Daoy (cell line): ENCODE measurements at places on chromosomes 11 and 22.

GRCh38 chr11:42521994-42522393 is 789.8 kb upstream of the API5 start:
- no peak for DNase-seq

GRCh38 chr22:24335496-24335895 is 64.9 kb downstream of the SPECC1L start:
- DNase-seq = no peak

DNA sequence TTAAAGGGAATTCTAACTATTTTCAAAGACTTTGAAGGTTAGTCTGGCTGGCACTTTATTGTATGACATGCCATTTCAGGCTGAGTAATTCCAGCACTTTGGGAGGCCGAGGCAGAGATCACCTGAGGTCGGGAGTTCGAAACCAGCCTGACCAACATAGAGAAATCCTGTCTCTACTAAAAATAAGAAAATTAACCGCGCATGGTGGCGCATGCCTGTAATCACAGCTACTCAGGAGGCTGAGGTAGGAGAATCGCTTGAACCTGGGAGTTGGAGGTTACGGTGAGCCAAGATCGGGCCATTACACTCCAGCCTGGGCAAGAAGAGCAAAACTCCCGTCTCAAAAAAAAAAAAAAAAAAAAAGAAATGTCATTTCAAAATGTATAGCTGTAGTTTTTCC is 95.6 kb downstream of the RDX start:
- DNase-seq = no peak

DNA sequence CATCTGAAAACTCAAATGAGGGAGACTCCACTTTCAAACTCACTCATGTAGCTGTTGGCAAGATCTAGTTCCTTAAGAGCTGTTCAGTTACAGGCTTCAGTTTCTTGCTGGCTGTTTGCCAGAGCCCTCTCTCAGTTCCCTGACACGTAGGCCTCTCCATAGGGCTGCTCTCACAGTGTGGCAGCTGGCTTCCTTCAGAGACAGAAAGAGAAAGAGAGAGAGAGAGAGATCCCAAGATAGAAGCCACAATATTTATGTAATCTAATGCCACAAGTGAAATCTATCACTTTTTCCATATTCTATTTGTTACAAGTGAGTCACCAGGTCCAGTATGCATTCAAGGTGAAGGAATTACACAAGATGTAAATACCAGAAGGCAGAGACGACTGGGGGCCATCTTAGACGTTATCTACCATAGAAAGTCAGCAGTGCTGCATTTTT is 168.8 kb downstream of the RCN1 start:
- DNase-seq = peak; percentile 70

GRCh38 chr22:49825944-49826602 is 1.6 kb downstream of the BRD1 start:
- DNase-seq = peak; percentile 41

GRCh38 chr11:73404048-73404447 is 27.8 kb downstream of the RELT start:
- peak; percentile 45 for DNase-seq

DNA sequence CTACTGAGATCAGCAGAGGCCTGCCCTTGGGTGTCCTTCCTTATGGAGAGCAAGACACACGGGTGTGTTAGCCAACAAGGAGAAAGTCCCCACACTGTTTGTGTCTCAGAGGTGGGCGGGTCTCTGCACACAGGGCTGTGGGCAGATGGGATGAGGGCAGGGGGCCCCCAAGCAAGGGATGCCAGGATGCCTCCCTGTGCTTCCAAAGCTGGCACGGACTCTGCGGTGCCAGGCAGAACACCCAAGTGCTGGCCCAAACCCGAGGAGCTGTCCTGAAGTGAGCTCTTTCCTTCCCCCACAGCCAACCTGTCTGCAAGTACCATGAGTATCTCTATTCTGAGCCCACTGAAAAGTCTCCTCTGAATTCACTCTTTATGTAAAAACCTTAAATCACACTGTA is 273.3 kb downstream of the CTTN start:
- no peak for DNase-seq

DNA sequence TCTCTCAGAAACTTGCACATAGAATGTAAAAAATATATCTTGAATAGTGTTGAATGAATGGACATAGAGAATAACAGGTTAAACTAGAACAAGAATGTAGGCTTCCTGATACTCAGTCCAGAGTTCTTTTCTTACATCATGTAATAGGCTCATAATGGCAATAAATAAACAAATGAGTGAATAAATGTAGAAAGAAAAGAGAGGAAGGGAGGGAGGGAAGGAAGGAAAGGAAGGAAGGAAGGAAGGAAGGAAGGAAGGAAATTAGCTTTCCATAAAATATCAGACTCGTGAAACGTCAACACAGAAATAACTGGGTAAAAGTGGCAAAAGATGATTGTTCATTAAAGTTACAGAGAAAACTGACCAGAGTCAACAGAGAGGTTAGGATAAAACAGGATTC is 2001.0 kb downstream of the LRRC4C start:
- DNase-seq = no peak

DNA sequence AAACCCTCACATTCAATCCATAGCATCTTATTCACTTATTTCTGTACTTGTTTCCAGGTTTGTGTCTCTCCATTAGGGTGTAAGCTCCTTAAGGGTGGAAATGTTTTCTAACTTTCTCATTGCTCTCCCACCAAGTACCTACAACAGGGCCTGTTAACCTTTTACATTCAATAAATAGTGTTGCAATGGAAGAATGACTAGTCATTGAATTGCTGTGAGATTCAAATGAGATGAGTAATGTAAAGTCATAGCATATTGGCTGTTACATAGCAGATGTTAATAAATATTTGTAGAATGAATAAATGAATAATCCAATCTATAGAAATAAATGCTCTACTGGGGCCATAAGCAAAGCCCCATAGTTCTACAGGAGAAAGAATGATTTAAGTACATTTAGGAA is 75.4 kb upstream of the DDI1 start:
- DNase-seq = no peak

GRCh38 chr11:39810358-39810757 is 1649.1 kb downstream of the LRRC4C start:
- no peak for DNase-seq

DNA sequence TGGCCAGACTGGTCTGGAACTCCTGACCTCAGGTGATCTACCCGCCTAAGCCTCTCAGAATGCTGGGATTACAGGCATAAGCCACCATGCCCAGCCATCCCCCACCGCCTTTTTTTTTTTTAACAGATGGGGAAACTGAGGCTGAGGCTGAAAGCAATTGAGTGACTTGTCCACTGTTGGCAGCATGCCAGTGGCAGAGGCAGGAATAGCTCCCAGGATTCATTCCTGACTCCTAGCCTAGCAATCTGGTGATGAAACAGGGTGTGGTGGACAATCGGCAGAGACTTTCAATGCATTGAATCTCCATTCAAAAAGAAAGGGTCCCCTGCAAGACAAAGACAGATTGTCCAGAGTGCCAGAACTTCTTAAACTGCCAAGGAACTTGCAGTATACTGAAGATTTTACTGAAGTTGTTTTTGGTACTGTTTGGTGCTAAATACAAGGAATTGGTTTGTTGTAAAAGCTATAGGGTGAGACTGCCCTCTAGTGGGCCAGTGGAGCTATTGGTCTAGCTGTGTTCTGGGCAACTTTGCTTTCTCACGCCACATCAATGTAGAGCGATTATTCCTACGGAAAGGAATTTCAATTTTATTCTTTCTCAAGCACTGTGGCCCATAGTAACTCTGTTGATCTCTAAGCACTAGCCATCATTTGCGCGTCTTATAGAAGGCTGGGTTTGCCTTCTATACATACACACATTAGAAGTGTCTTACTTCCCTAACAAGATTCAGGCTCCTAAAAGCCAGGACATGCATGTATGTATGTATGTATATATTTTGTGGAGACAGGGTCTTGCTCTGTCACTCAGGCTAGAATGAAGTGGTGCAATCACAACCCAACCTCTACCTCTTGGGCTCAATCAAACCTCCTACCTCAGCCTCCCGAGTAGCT is 21.0 kb downstream of the C22orf31 start:
- DNase-seq = peak; percentile 79

DNA sequence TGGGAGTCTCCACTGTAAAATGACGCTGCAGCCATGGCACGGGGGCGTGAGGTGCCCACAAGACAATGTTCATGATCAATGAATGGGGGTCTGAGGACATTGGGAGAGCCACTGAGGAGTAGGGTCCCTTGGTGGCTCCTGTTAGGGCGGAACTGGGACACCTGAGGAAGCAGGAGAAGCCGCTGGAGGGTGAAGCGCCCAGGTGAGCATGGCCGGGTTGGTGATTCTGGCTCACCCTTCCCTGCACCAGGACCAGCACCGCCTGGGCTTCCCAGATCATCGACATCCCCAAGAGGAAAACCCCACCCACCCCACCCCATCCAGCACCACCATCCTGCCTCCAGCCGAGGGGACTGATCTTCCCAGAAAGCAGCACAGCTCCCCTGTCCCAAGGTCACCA is 30.6 kb downstream of the SHANK2 start:
- no peak for DNase-seq

DNA sequence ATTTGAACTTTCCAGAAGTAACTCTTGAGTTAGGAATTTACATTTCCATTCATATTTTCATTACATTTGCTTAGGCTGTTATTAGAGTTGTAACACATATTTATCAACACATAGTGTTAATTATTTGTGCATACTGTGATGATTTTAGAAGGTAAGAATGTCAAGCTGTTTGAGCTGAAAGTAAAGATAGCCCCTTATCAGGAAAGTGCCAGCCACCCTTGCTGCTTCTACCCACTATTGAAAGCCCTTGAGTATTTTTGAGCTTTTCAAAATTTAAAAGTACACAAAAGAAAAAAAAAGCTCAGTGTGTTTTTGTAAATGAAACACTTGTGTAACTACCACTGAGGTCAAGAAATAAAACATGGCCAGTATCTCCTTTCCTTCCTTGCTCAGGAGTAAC is 8.0 kb downstream of the APLP2 start:
- no peak for DNase-seq

DNA sequence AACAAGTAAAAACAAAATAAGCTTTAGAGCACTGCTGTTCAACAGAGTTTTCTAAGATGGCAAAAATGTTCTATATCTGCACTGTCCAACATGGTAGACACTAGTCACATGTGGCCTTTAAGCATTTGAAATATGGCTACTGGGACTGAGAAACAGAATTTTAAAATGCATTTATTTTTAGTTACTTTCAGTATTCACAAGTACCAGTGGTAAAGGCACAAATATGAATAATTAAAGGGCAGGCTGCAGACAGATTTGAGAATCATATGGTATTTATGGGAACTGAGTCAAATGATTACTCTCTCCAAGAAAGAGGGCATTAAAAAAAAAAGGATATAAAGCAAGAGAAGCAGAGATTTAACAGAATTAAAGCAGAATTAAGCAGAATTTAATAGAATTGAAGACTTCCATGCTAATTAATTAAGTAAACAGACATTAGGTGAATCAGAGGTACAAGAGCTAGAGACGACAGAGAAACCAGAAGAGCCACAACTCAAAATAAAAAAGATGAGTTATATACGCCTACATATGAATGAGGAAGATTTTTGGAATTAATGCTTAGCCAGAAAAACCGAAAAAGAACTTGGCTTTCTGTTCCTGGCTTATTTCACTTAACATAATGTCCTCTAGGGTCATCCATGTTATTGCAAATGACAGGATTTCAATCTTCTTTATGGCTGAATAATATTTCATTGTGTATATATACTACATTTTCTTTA is 160.4 kb downstream of the ATG16L2 start:
- DNase-seq = no peak

- DNase-seq = no peak
Observed at GRCh38 chr22:22813126-22814075, 74.2 kb upstream of the IGLL5 start.

DNA sequence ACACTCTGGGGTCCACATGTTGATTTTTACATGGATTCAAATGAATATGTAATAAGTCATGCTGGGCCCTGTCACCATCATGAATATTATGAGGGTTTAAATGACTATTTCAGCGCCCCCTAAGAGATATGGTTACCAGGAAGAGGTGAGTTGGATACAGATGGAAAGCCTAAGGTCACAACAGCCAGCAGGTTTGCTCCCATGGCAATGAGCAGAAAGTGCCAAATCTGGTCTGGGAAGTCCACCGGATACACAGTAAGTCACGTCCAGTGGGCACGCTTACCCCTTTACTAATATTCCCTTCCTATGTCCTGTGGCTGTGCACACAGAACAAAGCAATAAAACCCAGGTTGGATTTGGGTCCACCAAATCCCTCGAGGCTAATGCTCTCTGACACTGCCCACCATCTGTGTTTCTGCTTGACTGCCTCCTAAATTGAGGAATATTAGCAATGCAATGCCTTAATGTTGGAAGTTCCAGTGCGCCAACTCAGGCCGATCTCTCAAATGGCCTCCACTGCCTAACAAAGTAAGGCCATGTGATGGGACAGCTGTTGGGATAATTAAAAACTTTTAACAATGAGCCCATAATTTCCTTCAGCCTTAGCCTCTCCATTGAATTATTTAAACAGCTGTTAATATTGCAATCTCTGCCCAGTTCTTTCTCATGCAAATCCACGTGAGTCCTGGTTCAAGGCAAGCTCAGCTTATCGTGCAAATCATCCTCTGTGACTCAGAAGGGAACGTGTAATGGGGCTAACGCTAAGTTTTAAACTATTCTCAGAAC is 97.6 kb downstream of the SLC1A2 start:
- no peak for DNase-seq

- peak; percentile 77 for DNase-seq
Observed at GRCh38 chr11:110000031-110000502, 93.1 kb upstream of the ZC3H12C start.

GRCh38 chr11:35180317-35181233 is 41.6 kb downstream of the CD44 start:
- DNase-seq = peak; percentile 77

DNA sequence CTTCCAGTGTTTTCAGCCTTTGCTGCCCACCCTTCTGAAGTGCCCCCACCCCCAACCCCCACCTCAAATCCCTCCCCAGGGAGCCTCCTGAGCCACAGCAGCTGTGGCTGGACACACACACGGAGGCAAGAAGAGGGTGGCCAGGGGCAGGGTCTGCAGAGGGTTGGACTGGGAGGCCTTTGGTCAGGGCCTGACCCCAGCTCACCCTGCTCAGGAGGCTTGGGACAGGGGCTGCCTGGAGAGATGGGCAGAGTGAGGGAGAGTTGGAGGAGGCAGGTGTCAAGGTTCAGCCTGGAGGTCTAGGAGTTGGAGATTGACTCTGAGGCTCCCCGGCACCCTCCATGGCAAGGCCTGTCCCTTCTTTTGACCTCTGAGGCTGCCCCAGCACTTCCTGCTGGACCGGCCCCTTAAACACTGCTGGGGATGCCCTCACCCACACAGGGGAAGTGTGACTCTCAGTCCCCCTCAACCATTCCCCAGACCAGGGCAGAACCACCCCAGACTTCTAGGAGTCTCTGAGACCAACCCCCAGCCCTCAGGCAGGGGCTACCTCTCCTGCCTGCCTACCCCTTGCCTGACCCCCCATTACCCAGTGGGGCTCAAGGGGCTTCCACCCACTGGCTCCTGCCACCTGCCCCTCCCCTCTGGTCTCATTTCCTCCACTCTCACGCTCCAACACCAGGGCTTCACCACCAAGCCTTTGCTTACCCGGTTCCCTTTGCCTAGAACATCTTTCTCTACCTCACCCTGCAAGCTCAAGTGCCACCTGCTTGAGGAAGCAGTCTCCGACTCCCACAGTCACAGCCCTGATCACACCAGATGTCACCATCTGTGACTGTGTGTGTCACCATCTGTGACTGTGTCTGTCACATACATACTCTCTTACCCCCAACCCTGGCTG is 8.6 kb downstream of the ARAP1 start:
- no peak for DNase-seq
